PC-3 (cell line): ENCODE measurements at places on chromosomes 6 and 20.

DNA sequence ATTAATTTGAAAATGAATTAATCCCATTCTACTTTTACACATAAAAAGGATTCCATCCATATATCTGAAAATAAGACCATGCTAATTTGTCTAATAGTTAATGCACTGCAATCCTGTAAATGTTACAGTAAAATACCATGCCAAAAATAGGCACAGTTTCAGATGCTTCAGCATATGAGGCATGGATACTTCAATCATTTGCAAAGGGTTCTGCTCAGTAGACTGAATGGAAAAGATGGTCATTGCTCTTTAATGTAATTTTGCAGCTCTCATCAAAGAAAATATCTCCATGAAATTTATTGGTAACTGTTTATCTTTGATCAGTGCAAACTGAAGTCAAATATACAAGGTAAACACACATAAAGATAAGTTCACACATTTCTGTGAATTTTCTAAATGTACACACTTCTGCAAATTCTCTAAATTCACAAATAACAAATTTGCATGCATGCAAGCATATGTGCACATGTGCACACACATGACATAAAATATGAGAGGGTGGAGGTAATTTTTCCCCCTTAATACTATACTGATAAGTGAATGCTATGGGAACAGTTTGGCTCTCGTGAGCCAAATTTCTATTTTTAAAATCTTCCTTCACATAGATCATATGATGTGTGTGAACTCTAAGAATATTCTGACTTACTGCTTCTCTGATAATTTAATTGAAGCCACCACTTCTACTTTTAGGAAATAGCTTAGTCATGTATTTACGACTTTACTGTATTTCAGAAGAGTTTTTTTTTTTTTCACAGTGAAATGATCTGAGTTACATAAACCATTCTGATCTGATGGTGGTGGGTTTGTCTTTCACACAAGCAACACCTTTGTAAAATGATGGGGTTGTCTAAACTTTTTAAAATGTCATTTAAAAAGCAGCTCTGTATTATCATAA lies 996.8 kb upstream of the CITED2 start:
- no peak overlapping the region for H3K27ac ChIP-seq
- peaks cover 13% of the 10 kb centered on the region for H3K4me1 ChIP-seq
- DNase-seq, result no peak
- no peaks in the 10 kb centered on the region for H3K36me3 ChIP-seq
- H3K4me3 ChIP-seq, result no peak overlapping the region

DNA sequence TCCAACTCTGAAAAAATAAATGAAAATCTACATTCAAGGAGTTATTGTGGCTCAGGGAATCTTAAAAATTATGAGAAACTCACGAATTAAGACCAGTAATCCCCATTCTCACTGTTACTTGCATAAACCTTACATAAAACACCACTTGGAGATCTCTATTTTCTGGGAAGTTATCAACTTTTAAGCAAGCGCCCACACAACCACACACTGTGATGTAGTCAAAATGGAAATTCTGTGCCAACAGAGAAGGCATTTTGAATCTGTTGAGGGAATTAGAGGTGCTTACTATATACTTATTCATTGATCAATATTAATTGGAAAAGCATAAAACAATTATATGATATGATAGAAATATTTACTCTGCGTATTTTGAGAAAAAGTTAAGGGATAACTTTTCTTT lies 58.7 kb downstream of the HAO1 start:
- H3K4me3 ChIP-seq, result no peak overlapping the region
- no peaks in the 10 kb centered on the region for H3K27me3 ChIP-seq
- no peak overlapping the region for H3K27ac ChIP-seq
- no peaks in the 10 kb centered on the region for H3K36me3 ChIP-seq
- peaks cover 17% of the 10 kb centered on the region for H3K4me1 ChIP-seq

DNA sequence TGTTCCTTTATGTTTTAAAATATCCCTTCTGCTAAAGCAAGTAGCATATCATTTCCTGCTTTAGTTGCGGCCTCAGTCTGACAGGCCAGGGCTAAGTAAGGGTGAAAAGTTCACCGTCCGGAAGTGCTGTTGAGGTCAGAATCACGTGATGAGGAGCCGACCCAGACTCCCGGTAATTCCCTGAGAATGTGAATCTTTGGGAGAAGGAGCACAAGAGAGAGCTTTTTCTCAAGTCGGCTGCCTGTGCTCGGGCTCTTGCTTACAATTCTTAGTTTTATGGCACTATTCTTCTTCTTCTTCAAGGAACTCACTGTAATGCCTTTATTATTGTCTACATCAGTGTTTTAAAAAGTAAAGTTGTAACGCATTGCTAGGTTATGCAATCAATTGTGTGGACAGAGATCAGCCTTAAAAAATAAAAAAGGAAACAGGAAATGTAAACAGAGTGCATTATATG lies 309.3 kb downstream of the PRL start:
- peak; percentile 75 for DNase-seq
- peaks cover 24% of the 10 kb centered on the region for H3K4me1 ChIP-seq
- peak overlapping the region; percentile 4; the same call in 1 of the 2 replicates for H3K4me3 ChIP-seq
- H3K27me3 ChIP-seq, result no peaks in the 10 kb centered on the region
- H3K36me3 ChIP-seq, result no peaks in the 10 kb centered on the region

- no peak overlapping the region for H3K27ac ChIP-seq
- peaks cover 48% of the 10 kb centered on the region for H3K27me3 ChIP-seq
- H3K4me3 ChIP-seq, result no peak overlapping the region
- DNase-seq, result no peak
- H3K4me1 ChIP-seq, result no peaks in the 10 kb centered on the region
Observed at GRCh38 chr20:3672547-3673171, 9.2 kb downstream of the ADAM33 start.

GRCh38 chr20:9407805-9408421 lies 106.5 kb upstream of the LAMP5 start:
- no peak overlapping the region for H3K4me3 ChIP-seq
- H3K27me3 ChIP-seq, result no peaks in the 10 kb centered on the region
- peaks cover 4% of the 10 kb centered on the region; the same call in 1 of the 2 replicates for H3K36me3 ChIP-seq
- DNase-seq, result peak; percentile 92
- H3K4me1 ChIP-seq, result peaks cover 25% of the 10 kb centered on the region

DNA sequence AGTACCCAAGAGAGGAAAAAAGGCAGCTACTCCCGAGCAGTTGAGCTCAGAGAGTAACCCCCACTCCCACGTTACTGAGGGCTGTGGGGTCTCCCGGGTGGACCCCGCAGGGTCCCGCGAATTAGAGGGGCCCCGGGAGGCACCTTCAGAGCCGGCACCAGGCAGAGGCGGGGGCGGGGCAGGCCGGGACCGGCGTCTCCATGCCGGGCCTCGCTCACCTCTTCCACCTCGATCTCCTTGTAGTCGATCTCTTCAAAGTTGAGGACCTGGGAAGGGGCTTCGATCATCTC lies 381 bp downstream of the MAP3K7 start:
- peak overlapping the region; percentile 98 for H3K4me3 ChIP-seq
- peak overlapping the region; percentile 77 for H3K27ac ChIP-seq
- H3K4me1 ChIP-seq, result peaks cover 24% of the 10 kb centered on the region
- no peaks in the 10 kb centered on the region for H3K36me3 ChIP-seq
- H3K27me3 ChIP-seq, result no peaks in the 10 kb centered on the region

GRCh38 chr6:33923857-33924514 lies 120.2 kb upstream of the MLN start:
- no peaks in the 10 kb centered on the region for H3K36me3 ChIP-seq
- no peak overlapping the region for H3K27ac ChIP-seq
- DNase-seq, result no peak
- H3K4me3 ChIP-seq, result no peak overlapping the region

GRCh38 chr6:147042679-147043078 lies 161.5 kb upstream of the STXBP5 start:
- H3K36me3 ChIP-seq, result no peaks in the 10 kb centered on the region
- no peaks in the 10 kb centered on the region for H3K4me1 ChIP-seq
- no peak overlapping the region for H3K4me3 ChIP-seq
- no peaks in the 10 kb centered on the region for H3K27me3 ChIP-seq

DNA sequence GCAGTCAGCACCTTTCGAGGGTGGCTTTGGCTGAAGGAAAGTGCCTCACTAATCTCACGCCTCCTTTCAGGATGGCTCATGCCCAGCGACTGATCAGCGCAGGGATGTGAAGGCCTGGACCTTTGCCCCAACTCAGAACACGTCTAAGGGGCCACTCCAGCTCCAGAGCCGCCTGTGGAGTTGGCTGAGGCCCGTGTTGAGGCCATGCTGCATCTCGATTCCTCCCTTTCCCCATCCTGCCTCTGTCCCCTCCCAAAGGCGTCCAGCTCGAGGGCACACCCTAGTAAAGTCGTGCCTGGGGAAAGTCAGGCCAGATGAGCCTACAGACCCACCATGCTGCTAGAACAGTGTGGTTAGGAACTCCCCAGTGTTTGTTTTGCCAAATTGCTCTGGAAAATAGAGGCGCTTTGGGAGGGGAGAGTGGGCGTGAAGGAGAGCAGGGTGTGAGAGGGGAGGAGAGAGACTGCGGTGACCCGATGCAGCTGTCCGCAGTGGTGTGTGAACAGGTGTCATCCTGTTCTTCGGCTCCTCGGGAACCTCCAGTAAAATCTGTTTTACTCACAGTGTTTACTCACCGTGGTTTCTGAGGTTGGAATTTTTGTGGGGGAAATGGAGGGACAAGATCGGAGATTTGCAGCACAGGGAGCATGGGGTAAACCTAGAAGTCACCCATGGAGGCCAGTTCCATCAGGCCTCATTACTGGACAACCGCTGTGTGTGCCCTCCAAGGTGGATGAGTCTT lies 85.0 kb upstream of the PMEPA1 start:
- no peaks in the 10 kb centered on the region for H3K36me3 ChIP-seq
- no peak overlapping the region for H3K4me3 ChIP-seq
- peak; percentile 93 for DNase-seq

GRCh38 chr6:142155895-142156757 lies 9.1 kb downstream of the VTA1 start:
- no peak overlapping the region for H3K27ac ChIP-seq
- H3K27me3 ChIP-seq, result no peaks in the 10 kb centered on the region
- no peaks in the 10 kb centered on the region for H3K36me3 ChIP-seq
- peak; percentile 64 for DNase-seq
- peaks cover 26% of the 10 kb centered on the region for H3K4me1 ChIP-seq

DNA sequence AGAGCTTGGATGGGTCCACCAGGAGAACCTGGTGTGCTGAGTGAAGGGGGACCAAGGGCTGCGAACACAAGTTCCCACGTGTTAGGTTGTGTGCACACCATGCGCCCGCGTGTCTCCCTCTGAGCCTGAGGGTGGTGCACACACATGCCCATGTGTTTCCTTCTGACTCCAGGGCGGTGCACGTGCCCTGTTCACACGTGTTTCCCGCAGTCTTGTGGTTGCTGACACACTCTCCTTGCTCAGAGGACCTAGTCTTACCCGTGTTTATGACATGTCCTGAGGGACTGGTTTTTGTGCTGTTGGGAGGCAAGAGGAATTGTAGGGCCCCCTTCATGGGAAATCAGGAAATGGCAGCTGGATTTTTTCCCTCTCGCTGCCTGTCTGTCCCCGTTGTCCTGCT lies 36.3 kb upstream of the PCMTD2 start:
- no peak for DNase-seq
- no peak overlapping the region for H3K4me3 ChIP-seq
- H3K27me3 ChIP-seq, result peaks cover 15% of the 10 kb centered on the region; the same call in 1 of the 2 replicates
- H3K4me1 ChIP-seq, result no peaks in the 10 kb centered on the region

DNA sequence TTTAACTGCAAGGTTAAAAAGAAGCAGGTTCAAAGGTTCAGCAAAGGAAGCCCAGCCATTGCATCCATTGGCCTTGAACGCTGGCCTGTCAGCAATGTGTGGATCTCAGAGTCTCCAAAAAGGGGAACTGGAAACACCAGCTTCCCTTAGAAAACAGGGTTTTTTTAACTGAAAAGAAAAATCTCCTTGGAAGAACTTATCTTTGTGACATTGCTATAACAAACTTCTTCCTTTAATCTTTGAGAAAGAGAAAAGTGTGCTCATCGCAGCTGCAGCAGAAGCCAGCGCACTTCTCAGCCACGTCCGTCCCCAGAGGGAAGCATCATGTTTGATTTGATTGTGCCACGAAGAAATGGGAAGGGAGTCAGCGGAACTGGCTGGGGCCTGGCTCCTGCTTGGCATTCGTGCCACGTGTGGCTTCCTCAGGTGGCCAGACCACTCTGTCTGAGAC lies 215.0 kb downstream of the SYNDIG1 start:
- no peak for DNase-seq
- H3K36me3 ChIP-seq, result no peaks in the 10 kb centered on the region
- no peak overlapping the region for H3K4me3 ChIP-seq
- no peak overlapping the region for H3K27ac ChIP-seq
- H3K4me1 ChIP-seq, result no peaks in the 10 kb centered on the region

DNA sequence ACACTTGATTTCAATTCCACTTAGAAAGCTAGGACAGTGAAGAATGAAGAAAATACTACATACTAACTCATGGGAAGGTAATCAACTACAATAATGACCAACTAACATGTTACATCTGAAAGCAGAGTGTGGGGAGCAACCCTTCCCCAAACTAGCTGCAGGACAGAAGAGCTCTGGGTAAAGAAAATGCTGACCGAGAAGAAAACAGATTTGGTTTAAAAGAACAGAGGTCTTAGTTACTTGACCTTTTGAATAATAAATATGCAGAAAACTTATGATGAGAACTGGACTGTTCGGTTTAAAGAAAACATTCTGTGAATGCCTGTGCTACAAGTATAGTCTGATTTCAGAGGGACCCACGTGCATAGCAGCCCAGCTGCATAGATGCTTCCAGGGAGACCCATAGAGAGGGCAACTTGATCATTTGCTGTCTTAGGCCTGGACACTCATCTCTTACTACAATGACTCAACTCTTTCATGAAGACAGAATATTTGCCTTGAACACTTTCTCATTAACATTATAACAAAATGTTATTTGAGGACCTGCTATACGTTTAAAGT lies 53.5 kb downstream of the RALGAPA2 start:
- H3K27ac ChIP-seq, result no peak overlapping the region
- H3K27me3 ChIP-seq, result no peaks in the 10 kb centered on the region
- no peaks in the 10 kb centered on the region for H3K4me1 ChIP-seq
- no peaks in the 10 kb centered on the region for H3K36me3 ChIP-seq
- no peak overlapping the region for H3K4me3 ChIP-seq
- DNase-seq, result no peak

- H3K4me1 ChIP-seq, result no peaks in the 10 kb centered on the region
- H3K27ac ChIP-seq, result no peak overlapping the region
- no peak for DNase-seq
- 0 out of 2 replicates have a peak, but pooled peaks cover 8% of the 10 kb centered on the region for H3K27me3 ChIP-seq
Observed at GRCh38 chr6:167995731-167996151, 1.7 kb upstream of the KIF25 start.

GRCh38 chr6:125700581-125701353 lies 48.7 kb upstream of the HEY2 start:
- H3K27ac ChIP-seq, result no peak overlapping the region
- DNase-seq, result no peak
- H3K36me3 ChIP-seq, result no peaks in the 10 kb centered on the region
- no peak overlapping the region for H3K4me3 ChIP-seq
- peaks cover 26% of the 10 kb centered on the region for H3K27me3 ChIP-seq
- H3K4me1 ChIP-seq, result no peaks in the 10 kb centered on the region

GRCh38 chr20:38248133-38248532 lies 12.4 kb downstream of the KIAA1755 start:
- H3K27ac ChIP-seq, result no peak overlapping the region

DNA sequence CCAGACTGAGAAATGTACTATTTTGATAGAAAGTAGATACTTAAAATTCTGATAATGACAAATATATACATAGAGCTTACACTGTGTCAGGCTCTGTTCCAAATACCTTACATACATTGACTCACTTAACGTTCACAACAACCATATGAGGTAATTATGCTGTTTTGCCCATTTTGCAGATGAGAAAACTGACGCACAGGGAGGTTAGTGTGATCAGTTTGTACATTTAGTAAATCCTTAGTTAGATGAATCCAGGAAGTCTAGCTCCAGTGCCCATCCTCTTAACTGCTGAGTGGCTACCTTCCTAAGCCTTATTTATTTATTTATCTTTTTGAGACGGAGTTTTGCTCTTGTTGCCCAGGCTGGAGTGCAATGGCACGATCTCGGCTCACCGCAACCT lies 23.3 kb upstream of the GTF3C6 start:
- DNase-seq, result no peak
- H3K36me3 ChIP-seq, result no peaks in the 10 kb centered on the region
- H3K27ac ChIP-seq, result no peak overlapping the region
- H3K27me3 ChIP-seq, result no peaks in the 10 kb centered on the region
- no peaks in the 10 kb centered on the region for H3K4me1 ChIP-seq
- no peak overlapping the region for H3K4me3 ChIP-seq
